ENCODE measurements at places on chromosomes 5 and 9.
A peak's percentile ranks its signal among the peaks of the same experiment; 100 is the strongest.

- DNase-seq, result no peak
Observed at GRCh38 chr9:133639613-133640012, 3.5 kb downstream of the DBH start.

DNA sequence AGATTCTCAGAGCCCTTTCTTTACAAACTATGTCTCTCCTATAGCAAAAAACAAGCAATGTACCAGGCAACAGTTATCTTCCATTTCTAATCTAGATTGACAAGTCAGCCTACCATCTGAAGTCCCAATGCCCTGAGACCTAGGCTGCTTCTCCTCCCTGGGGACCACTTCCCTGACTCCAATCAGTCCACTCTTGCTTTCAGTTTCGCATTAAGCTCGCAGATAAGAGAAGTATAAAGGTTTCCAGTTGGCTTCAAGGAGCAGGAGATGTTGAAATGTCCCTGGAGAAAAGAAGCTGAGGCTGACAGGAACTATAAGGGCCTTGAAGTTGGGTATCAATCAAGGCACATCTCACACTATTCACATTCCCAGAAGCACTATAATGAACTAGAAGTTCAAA, 32.3 kb downstream of the ERP44 start:
- DNase-seq, result no peak

DNA sequence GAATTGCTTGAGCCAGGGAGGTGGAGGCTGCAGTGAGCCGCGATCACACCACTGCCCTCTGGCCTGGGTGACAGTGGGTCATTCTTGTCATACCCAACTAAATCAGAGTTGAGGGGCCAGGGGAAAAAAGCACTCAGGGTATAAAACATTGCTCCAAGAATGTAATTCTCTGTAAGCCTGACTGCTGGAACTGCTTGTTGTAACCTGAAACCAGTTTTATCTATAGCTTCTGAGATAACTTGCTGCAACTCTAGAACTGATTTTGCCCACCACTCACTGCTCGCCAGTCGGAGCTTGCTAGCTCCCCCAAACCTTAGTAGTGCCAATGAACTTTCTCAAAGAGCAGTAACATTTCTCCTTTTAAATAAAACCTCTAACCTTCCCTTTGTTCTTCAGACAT, 9.6 kb upstream of the MSH3 start:
- DNase-seq, result no peak

DNA sequence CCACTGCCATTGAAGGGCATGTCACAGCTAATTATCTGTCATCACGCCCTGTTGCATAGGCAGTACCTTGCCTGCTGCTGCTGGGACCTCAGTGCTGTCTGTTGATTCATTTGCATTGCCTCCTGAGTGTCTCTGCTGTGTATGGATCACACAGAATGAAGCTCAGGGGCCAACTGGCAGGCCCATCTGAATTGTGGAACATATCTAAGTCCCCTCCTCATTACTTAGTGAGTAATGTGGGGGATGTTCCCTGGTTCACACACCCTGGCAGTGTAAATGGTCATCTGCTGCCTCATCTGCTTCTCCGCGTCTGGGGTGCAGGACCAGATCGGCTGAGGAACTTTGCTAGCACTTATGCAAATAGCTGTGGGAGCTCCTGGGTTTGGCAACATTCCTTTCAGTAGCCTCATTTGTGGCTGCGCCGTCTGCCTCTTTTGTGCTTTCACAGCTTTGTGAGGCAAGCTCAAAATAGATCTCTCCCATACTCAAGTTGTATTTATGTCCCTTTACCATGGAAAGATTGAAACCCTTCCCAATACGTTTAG, 25.4 kb downstream of the TYRP1 start:
- no peak for DNase-seq

GRCh38 chr9:98117984-98118639, 910 bp downstream of the TRIM14 start:
- peak; percentile 58 for DNase-seq

Data from activated T-cell treated with anti-CD3 and anti-CD28 coated beads, Interleukin-2, amount 50 U/mL, for 48 hours (primary cell).